ENCODE measurements at places on chromosomes 12 and 14.

DNA sequence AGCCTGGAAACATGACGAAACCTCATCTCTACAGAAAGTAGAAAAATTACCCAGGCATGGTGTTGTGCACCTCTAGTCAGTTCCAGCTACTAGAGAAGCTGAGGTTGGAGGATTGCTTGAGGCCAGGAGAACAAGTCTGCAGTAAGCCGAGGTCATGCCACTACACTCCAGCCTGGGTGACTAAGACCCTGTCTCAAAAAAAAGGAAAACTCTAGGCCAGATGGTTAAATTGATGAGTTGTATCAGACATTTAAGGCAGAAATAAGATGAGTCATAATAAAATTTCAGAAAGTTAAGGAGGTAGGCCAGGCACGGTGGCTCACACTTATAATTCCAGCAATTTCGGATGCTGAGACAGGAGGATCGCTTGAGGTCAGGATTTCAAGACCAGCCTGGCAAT is 10.7 kb downstream of the EIF2S1 start:
- no peak for DNase-seq

DNA sequence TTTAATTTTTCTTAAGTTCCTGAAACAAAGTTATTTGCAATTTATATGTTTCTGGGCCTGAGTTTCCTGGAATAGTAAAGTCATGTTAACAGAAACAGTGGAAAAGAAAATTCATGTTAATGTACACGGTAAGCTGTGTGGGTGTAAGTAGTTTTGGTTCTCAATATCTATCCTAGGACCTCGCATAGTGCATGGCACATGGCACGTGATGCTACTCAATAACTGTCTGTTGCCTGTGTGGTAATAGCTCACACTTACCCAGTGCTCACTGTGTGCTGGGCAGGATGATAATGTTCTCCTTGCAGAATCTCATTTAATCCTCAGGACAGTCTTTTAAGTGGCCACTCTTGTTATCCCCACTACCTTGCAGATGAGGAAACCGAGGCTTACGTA is 100.7 kb downstream of the DUSP16 start:
- no peak for DNase-seq

DNA sequence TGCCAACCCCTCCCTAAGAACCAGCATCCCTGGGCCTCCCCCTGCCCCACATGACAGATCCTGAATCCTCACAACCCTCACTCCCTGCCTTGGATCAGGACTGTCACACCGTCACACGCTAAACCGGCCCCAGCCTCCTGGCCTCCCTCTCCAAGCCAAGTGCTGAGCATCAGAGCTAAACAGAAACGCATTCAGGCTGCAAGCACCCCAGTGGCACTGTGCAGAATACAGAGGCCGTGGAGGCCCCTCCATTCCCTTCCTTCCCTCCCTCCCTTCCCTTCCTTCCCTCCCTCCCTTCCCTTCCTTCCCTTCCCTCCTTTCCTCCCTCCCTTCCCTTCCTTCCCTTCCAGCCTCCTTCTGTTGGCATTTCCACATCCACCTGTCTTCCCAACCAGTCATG is 12.6 kb downstream of the POLE start:
- DNase-seq: no peak

- DNase-seq: no peak
Observed at GRCh38 chr12:131577766-131578165, 133.1 kb upstream of the SFSWAP start.

GRCh38 chr12:109664402-109664801 is 49.2 kb upstream of the FAM222A start:
- DNase-seq: no peak

DNA sequence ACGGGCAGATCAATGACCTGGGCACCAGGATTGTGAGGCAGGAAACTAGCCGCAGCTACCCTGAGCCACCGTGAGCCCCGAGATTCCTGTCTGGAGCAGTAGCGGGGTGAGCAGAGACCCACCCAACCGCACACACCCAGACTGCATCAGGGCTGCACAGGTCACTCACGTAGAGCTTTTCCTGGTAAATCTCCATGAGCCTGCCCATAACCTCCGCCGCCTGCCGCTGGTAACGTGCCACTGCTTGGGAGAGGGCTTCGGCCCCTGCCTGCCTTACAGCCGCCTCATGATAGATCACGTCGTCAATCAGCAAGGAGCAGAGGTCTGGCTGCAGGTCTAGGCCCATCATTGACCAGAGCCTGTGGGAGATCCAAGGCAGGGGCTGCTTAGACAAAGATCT is 38.5 kb upstream of the RAB35 start:
- no peak for DNase-seq

- no peak for DNase-seq
Observed at GRCh38 chr14:26984311-26985177, 386.7 kb upstream of the NOVA1 start.

DNA sequence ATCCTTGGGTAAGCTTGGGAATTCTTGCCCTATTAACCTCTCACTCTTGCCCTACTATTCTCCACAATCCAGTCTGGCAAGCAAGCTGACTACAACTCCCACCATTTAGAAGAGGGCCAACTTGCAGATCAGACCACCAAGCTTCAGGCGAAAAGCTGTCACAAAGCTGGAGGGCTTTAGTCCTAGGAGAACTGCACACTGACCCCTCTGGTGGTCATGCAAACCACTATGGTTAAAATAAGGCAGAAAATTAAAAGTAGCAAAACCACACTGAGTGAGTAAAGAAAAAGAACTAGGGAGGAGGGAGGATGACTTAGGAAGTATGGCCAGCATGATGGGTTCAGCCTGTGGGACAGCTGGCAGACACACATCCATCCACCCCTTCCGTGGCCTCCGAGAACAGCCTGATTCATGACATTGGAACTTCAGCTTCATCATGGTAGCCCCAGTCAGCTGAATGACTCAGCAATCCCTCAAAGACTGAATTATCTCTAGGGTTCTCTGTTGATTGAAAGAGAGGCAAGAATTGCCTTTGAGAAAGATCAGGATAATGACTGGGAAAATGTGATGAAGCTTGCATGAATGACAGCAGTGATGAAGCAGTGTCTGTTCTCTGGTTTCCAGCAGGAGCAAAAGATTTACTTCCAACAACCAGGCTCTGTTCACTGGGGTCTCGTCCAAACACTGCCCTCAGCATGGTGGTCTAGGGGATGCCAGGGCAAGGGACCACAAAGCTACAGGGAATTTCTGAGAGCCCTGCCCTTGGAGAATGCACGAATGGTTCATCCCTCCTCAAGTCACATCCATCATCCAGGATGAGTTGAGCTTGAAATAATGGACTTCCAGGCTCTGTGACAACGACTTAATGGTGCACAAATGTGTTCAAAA is 24.4 kb downstream of the PITPNM2 start:
- DNase-seq: no peak

- no peak for DNase-seq
Observed at GRCh38 chr12:39830852-39831520, 211.4 kb upstream of the ABCD2 start.

DNA sequence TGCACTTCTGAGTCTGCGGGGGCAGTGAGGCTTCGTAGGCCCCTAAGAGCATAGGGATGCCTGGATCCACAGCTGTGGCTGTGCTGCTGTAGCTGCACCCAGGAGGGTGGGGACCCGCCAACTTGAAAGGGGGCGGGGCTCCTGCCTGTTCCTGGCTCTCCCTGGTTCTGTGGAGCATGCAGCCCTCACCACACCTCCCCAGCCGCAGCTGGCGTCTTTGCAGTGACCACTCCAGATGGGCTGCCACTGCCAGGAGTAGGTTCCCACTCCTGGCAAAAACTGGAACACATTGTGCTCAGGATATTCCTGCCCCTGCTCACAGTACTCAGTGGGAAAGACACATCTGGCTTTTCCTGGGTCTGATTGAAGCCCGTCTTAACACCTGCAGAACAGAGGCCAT is 35.8 kb downstream of the TIMELESS start:
- no peak for DNase-seq

- DNase-seq: no peak
Observed at GRCh38 chr14:103084021-103084919, at the start of gene LBHD2. LBHD2 (plus strand) TSS chr14:103084210; CDS start chr14:103086013, 1,803 bp downstream.

- no peak for DNase-seq
Observed at GRCh38 chr14:103031566-103031911, 25.8 kb downstream of the CDC42BPB start.

GRCh38 chr14:69260861-69261564 is 1.1 kb downstream of the GALNT16 start:
- DNase-seq: no peak

GRCh38 chr12:89391726-89392336 is 39.5 kb upstream of the DUSP6 start:
- DNase-seq: no peak

- no peak for DNase-seq
Observed at GRCh38 chr14:94362614-94363133, 25.7 kb downstream of the SERPINA1 start.

DNA sequence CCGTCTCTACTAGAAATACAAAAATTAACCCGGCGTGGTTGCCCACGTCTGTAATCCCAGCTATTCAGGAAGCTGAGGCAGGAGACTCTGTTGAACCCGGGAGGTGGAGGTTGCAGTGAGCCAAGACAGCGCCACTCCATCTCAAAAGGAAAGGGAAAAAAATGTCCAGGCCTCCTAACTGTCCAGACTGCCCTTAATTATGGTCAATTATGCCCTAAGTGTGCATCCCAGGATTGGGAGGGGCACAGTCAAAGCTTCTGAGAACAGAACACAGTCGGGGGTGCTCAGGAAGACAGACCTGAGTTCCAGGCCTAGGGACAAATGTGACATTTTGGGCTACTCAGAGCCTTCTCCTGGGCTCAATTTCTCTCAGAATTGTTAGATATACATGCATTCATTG is 31.8 kb upstream of the SMUG1 start:
- no peak for DNase-seq

DNA sequence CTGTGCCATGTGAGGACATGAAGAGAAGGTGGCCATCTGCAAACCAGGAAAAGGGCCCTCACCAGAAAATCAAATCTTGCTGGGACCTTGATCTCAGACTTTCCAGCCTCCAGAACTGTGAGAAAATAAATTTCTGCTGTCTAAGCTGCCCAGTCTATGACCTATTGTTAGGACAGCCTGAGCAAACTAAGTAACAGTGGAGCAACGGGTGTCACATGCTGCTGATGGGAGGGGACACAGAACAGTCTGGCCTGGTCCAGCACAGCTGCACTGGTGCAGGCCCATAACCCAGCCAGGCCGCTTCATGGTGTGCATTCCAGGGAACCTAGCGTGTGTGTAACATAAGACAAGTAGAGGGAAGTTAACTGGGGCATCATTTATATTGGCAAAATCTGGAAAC is 42.1 kb downstream of the GRIP1 start:
- no peak for DNase-seq

DNA sequence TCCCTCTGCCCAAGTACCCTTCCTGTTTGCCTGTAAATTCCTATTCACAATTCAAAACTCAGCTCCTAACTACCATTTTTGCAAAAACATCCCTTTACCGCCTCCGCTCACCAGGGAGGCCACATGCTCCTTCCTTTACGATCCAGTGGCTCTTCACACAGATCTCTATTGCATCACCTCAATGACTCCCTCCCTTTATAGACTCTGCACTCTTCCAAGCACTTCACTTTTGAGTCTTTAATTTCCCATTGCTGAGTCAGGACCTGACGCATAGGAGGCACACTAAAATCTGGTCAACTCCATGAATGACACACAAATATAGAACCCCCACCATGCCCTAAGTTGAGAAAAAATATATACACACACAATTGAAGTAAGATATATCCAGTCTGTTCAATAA is 45.9 kb downstream of the PPP1R13B start:
- DNase-seq: no peak

- no peak for DNase-seq
Observed at GRCh38 chr14:55586411-55586810, 6.4 kb downstream of the KTN1 start.

DNA sequence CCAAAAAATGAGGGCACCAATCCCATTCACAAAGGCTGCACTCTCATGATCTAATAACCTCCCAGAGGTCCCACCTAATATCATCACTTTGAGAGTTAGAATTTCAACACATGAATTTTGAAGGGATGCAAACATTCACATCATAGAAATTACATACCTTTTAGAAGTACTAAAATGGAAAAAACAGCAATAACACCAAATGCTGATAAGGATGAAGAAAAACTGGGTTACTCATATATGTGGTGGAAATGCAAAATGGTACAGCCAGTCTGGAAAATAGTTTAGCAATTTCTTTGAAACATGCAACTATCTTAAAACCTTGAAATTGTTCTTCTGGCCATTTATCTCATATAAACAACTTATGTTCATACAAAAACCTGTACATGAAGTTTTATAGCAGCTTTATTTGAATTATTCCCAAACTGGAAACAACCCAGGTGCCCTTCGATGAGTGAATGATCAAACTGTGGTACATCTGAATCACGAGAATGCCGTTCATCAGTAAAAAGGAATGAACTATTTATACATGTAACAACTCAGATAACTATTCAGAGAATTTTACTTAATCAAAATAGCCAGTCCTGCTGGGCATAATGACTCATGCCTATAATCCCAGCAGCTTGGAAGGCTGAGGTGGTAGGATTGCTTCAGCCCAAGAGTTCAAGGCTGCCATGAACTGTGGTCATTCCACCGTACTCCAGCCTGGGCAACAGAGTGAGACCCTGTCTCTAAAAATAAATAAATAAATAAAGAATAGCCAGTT is 109.4 kb upstream of the SSTR1 start:
- DNase-seq: no peak

DNA sequence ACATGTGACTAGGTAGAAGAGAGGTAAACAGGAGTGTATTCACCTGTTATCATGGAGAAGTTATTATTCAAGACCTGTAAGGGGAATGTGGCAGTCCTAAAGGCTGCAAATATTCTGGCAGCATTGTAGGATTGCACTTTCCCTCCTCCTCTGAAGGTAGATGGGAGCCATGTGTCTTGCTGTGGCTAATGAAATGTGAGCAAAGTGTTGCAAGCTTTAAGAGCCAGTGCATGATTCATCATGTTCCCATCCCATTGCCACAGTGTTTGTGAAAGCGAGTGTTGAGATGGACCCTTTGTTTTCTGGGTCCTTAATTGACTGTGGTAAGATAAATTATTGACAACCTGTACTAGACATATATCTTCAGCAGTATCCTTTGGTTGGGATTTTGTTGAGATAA is 128.7 kb downstream of the RGS6 start:
- DNase-seq: no peak

DNA sequence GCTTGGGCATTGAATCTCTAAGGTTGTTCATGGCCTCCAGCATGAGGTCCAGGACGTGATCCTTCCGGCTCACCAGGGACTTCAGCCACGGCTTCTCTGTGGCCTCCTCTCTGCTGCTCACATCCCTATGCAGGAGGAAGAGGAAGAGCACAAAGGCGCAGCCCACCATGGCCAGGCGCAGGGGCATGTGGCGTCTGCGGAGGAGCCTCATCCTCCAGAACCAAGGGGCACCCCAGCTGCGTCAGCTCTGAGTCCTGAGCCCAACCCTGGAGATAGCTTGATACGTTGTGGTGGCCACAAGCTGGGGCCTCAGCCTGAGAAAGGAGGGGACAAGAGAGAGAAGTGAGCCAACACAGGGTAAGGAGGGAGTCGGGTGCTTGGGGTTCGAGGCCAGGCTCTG is 11.6 kb downstream of the GALNT6 start:
- DNase-seq: no peak

All from esophagus squamous epithelium (tissue), 5 donors.